ENCODE measurements at places on chromosomes 5 and 9.

DNA sequence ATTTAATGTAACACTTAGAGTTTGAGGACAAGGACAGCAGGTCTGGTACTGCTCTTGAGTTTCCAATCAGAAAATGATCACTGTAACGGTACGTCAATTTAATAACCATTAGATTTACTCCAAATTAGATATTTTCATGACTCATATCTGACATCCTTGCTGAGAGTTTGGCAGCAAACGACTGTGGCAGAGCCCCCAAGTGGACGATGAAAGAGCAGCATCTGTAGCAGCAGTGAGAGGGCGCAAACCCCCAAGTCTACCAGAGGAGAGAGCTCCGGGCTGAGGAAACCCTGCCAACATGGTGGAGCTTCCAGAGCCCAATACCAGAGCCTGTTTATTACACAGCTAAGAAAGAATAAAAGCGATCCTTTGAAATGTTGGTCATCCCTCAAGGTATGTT, 73.2 kb upstream of the EPB41L4A start:
- no peak for DNase-seq

GRCh38 chr5:39423331-39423751, 1.4 kb downstream of the DAB2 start:
- no peak for DNase-seq

GRCh38 chr5:58499941-58500340, 8.7 kb downstream of the GAPT start:
- no peak for DNase-seq

DNA sequence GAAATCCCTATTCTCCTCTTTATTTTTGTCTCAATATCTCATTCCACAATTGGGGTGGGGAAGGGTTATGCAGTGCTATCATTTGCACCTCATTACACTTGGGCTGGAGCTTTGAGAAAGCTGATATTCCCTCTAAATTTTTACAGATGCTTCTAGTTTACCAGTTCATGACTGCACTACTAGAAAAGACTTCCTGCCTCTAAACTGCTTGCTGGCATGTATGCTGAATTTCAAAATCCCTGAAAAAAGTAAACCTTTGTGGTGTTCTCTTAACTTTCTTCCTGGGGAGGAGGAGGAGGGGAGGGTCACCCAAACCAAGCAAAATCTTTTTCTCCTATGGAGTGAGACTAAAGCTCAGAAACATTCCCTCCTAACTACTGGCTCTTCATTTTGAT, 45.1 kb downstream of the BNC2 start:
- no peak for DNase-seq

DNA sequence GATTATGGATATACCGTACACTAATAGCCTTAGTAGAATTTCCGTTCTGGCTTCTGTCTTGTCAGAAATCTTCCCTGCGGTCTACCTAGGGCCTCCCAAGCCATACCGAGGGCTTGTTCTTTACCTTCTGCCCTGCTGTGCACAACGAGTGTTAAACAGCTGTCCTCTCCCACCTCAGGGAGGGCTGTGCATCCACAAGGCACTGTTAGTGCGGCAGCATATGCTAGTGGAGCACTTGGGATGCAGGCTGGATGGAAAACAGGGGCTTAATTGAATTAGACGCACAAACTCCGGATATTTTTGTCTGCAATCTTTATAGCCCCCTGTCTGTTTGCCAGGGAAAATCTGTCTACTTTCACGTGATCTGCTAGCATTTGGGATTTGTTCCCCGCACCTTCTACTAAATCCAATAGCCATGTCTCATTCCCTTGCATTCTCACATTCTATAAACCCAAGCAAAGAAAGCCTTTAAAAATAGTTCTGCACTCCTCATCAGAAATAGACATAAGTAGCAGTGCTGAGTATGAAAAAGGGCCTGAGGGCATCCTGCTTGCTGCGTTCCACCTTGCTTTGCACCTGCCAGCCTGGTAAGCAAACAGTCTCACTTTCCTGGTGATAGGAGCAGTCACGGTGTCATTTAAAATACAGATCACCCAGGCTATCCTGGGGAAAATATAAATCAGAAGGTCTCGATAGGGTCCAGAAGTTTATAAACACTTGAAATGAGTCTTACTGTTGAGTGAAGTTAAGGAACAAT, 382.6 kb downstream of the RASEF start:
- no peak for DNase-seq

GRCh38 chr5:152694231-152694630, 289.2 kb upstream of the NMUR2 start:
- DNase-seq = no peak

DNA sequence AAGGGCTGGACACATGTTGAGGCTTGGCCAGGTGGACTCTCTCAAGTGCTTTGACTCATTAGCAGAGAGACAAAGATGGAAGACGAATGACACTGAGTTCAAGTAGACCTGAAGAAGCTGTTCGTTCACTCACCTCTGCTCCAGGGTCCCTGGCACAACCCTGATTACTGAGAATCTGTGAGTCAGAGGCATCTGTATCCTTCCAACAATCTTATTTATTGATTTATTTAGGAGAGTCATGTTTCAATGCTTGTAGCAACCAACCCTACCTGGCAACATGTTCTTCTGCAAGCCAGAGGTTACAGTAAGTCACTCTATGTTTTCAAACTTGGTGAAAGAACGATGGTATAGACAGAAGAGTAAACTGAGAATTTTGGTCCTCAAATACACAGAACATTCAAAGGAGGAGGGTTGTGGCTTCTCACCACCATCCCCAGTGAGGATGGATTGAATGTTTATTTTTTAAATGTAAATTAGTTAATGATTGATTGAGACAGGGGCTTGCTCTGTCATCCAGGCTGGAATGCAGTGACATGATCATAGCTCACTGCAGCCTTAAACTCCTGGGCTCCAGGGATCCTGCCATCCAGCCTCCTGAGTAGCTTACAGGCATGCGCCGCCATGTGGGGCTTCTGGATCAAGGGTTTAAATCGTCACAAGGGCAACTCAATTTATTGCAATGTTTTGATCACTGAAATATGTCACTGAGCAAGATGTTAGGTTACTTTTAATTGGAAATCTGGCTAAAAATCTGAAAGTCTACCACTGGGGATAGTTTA, 55.7 kb upstream of the CARTPT start:
- no peak for DNase-seq

GRCh38 chr5:16794269-16794913, 141.7 kb downstream of the MYO10 start:
- no peak for DNase-seq

- no peak for DNase-seq
Observed at GRCh38 chr9:91126761-91127445, 234.8 kb downstream of the AUH start.

GRCh38 chr5:150750469-150750868, 8.3 kb downstream of the DCTN4 start:
- no peak for DNase-seq

- DNase-seq = no peak
Observed at GRCh38 chr9:18906656-18907395, 126.2 kb downstream of the SAXO1 start.

DNA sequence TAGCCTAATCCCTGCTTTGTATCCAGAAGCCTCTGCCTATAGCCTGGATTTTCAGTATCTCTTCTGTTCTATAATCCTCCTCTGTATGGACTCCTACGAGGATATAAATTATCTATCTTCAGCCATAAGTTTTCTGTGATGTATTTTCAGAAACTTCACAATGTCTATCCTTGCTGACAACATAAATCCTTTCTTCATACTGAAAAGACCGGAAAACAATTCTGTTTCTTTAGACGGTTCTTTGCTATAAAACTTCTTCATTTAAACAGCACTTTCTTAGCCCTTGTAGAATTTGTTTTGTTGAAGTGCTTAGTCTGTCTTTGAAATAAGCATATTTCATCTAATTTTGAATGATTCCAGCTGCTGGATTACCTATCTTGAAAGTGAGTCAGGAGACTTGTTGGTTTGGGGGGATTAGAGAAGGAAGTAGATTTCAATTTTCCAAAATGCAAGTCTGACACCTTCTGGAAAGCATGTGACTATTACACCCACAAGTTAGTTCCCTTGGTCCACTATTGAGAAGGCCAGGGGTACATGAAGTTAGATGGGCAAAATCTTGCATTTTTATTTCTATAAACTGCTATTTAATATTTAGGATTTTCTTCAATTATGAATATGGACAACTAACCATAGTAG, 96.3 kb upstream of the RANBP3L start:
- DNase-seq = no peak

DNA sequence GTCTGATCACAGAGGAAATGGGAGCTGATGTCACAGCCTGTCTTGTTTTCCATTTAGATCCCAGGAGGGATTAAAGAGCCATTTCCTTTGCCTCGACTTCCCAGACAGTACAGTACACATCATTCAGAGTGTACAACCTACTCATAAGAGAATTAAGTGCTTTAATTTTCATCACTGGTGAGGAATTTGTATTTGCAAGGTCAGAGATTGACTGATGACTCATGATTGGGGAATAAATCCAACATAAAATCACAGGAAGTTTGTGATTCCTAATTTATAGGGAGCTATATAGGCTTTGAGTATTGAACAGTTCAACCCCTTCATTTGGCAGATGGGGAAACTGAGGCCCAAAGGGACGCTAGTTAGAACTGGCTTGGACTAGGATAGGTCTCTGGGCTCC, 4.1 kb upstream of the TOMM5 start:
- DNase-seq = no peak

DNA sequence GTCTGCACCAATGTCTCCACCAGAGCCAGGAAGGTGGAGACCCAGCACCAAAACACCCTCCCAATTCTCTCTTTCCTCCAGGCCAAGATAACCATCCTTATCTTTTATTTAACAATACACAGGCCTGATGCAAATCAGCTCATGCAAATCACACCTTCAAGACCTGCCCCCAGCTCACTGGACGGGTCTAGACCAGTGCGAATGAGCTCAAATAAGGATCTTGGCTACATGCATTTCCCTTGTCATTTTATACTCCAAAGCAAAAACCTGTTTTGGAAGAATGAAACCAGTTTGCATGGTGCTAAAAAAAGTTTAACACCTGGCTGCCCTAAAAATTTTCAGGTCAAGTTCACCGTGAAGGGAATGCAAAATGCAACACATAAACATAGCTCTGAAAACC, 31.9 kb upstream of the DAPK1 start:
- DNase-seq = no peak

DNA sequence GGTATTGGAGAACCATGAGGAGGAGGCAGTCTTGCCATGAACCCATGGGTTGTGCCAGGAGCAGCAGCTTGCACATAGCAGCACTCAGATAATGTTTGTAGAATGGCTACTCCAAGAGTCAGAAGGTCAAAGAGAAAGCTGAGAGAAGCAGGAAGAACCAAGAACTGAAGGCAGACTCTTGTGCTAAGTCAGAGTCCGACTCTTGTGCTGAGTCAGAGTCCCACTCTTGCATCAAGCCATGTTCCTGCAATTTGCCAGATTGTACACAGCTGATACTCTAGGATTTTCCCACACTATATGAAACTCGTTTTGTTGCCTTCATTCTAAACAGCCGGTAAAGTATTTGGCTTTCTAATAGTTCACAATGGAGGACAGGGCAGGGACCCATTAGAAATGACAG, 26.2 kb upstream of the HSPA9 start:
- no peak for DNase-seq

DNA sequence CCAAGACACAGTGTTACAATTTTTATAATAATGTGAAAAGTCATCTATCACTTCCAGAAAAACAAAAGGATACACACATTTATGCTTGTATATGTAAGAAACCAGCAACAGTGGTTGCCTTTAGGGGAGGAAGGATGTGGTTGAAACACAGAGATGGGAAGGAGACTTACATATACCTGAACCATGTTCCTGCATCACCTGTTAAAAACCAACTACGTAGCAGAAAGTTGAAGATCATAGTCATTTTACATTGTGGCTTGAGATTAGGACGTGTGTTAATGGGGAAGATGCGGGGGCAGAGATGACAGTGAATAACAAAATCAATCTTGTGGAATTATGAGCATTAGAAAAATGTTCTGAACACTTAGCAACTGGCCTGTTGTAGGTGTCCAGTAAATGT, 307.3 kb downstream of the MLLT3 start:
- DNase-seq = no peak

DNA sequence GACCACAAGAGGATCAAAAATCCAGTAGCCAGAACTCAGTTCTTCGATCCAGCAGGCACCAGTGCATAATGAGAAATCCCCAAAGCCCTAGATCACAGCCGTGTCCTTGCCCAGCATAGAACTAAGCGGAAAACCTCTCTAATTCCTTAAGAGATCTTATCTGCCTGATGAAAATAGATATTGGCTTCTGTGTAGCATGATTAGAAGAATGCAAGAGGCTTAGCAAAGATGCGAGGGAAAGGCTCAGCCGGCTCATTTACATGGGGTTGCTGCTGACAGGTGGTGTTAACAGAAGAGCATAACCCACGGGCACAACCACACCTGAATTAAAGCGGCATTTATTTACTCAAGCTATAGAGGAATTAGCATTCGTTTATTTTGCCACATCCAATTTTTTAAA, 400.0 kb upstream of the ADAMTS16 start:
- DNase-seq = no peak

DNA sequence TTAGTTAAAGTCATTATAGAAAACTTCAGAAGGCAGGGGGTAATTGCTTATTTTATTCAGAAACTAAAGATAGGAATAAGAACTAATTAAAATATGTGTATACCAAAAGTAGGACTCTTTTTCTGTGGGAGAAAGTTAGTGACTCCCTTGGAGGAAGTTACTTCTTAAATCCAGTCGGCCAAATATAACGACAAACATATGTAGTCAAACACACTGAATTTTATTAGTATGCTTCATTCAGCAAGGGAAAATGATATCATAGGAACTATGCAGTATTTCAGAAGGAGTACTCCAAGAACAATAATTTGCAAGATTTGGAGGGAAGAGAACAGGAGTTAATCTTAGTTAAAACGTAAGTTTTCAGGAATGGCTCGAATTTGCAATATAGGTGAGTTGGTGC, 432.6 kb downstream of the CYLC2 start:
- DNase-seq = no peak

- DNase-seq = no peak
Observed at GRCh38 chr9:109164042-109164441, 3.0 kb downstream of the FRRS1L start.

DNA sequence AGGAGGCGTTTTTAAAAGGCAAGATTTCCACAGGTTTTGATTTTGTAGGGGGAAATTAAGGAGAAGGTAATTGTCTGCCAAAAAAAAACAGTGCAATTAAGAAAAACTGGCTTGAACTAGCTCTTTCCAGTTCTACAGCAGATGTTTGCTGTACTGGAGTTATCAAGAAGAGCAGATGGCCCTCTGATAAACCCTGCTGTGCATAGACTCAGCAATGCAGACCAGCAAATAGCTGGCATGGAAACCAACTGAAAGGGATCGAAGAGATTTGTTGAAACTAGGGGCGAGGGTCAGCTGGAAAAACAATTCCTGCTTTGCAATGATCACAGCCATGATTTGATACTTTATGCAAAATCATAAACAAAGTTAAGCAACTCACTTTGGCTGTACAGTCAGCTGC, 17.8 kb upstream of the BHMT start:
- no peak for DNase-seq
